ENCODE measurements at places on chromosomes 2 and 18.

GRCh38 chr18:47036298-47036874 lies 965 bp upstream of the ELOA2 start:
- peak; percentile 26 for DNase-seq

- DNase-seq, result no peak
These were observed 1.1 kb downstream of the ENOSF1 start for GRCh38 chr18:711310-711656.

GRCh38 chr2:236888794-236889780 lies 196.6 kb upstream of the COPS8 start:
- DNase-seq, result no peak

- no peak for DNase-seq
These were observed 5.3 kb downstream of the CD8A start for GRCh38 chr2:86785456-86785855.

- no peak for DNase-seq
These were observed 450.7 kb downstream of the LPIN1 start for GRCh38 chr2:12197133-12197532.

GRCh38 chr2:134462275-134462674 lies 208.4 kb downstream of the MGAT5 start:
- no peak for DNase-seq

GRCh38 chr2:134402410-134402809 lies 148.5 kb downstream of the MGAT5 start:
- no peak for DNase-seq

DNA sequence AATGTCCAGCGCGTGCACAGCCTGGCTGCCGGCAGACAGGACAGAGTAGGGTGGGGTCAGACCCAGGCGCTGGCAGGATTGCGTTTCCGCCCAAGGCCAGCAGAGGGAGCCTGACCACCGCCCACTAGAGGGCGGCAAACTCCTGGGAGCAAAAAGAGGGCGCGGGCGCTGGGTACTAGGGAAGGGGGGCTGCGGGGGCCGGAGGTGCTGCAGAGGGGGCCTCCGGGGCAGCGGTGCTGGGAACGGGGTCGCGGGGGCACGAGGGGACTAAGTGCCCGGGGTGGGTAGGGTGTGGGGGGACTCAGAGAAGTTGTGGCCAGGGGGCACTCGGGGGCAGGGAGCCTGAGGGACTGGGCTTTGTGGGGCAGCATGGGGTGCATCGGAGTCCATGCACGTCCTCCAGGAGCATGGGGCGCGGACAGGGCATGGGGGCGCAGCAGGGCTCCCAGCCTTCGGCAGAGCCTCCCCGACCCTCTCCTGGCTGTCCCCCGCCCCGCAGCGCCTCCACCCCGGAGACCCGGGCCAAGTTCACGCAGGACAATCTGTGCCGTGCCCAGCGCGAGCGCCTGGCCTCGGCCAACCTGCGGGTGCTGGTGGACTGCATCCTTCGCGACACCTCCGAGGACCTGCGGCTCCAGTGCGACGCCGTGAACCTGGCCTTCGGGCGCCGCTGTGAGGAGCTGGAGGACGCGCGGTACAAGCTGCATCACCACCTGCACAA lies 3.2 kb downstream of the TEKT4 start:
- peak; percentile 65 for DNase-seq

DNA sequence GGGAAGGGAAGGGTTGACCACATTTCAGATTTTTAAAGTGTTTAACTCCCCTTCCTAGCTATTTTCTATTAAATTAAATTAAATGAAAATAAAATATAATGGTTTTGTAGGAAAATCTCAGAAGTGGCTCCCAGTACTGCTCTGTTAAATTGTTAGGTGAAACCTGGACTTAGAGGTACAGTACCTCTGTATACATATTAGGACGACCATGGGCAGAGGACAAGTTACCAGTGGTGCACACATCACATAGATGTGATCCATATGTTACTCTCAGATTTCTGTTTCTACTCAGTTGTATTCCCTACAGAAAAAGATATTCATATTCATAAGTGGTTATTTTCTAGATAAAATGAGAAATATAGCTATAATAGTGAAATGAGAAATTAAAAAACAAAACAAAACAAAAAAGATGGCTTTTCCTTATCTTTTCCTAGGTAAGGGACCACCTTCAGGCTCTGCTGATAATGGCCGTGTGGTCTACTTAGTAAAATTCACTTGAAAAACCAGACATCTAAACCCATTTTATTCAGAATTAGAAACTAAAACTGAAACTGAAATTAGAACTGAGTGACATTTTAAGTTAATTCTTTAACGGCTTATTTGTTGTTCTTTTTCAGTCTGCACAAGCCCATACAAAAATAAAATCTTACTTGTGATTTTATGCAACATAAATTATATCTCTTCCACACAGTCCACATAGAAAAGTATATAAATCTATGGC lies 832.5 kb upstream of the CHAC2 start:
- no peak for DNase-seq

GRCh38 chr2:219119422-219120043 lies 41.1 kb downstream of the NHEJ1 start:
- no peak for DNase-seq

DNA sequence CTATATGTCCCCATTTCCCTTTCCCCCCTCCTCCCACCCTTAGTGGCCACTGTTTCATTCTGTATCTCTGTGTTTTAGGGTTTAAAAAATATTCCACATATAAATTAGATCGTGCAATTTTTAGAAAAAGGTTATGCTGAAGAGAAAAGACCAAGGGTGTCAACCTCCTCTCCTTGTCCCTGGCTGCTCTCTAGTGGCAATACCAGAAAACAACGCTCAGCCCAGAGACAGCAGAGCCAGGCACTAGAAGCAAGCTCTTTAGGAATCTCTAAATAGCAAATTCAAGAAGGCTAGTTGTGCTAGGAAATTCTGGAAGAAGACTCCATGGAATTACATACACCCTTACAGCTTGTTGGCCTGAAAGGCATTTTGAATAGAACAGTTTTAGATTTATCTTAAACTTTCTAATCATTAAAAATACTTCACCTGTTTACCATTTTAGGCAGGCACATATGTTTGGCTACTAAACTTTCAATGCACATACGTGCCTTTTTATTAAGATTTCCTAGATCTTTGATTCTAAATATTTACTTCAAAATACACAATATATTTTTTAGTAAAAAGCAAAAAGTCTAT lies 35.1 kb upstream of the RASGRP3 start:
- peak; percentile 63 for DNase-seq

- no peak for DNase-seq
These were observed 39.0 kb upstream of the CDK5R2 start for GRCh38 chr2:218920504-218920903.

GRCh38 chr2:99356853-99357252 lies 19.7 kb downstream of the EIF5B start:
- no peak for DNase-seq

GRCh38 chr2:53769318-53769945 lies 1.8 kb downstream of the CHAC2 start:
- no peak for DNase-seq

- DNase-seq, result no peak
These were observed 949.9 kb upstream of the NRXN1 start for GRCh38 chr2:51981783-51982182.

- DNase-seq, result no peak
These were observed 188.9 kb upstream of the FAM98A start for GRCh38 chr2:33788044-33788443.

- no peak for DNase-seq
These were observed 7.9 kb downstream of the RIF1 start for GRCh38 chr2:151417650-151418049.

GRCh38 chr2:54947646-54948045 lies 102.6 kb downstream of the RTN4 start:
- DNase-seq, result peak; percentile 28

DNA sequence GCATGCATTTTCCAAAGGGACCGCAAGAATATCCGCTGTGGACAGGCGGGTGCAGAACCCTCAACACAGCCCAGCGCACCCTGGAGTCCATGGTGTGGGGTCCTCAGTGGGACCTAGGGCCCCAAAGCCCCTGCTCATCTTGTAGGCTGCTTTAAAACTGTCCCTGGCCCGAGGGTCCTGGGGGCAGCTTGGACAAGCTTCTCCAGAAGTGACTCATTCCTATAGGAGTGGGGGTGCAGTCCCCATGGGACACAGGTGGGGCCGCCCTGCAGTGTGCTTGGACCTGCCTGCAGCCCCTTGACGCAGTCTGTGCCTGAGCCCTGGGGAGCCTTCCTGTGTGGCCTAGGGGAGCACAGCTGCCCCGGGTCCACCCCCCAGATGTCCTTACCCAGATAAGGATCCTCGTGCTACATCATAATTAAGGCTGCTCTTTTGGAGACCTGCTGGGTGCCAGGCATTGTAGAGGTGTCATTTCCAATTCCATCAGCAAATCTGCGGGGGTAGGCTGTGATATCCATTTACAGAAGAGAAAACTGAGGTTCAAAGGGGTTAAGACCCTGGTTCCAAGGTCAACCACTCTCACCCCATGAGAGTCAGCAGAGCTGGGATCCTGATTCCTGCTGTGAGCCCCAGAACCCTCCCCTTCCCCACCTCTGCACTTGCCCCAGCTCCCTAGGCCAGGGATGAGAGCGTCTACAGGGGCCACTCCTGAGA lies 1.7 kb upstream of the HS6ST1 start:
- no peak for DNase-seq

DNA sequence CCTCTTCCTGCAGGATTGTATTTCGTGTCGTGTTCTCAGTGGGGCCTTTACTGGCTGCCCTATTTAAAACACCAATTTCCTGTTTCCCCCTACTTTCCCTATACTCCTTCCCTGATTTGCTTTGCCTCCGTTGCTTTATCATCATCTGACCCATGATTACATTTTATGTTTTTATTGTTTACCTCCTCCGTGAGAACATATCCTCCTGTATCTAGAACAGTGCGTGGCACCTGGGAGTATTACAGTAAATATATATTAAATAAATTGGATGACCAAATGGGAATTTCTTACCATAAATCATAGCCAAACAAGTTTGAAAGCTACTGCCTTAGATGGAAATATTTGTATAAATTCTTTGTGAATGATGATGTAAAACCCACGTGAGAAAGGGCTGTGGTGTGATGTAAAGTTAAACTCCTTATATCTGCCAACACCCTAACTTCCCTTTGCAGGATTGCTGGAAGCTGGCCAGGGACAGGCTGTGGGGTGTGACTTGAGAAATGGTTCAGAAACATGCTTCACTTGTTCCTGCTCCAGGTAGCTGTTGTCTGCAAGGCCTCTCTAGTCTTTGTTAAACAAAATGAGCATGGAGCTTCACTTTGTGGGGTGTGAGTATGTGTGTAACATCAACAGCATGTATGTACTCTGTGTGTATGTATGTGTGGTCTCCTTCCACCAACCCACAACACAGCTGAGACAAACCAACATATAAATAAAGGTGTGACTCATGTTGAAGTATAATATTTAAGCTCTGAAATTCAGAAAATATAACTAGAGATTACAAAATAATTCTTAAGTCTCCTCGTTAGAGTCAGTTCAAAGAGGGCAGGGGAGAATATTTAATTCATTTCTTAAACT lies 40.3 kb downstream of the LHCGR start:
- no peak for DNase-seq

DNA sequence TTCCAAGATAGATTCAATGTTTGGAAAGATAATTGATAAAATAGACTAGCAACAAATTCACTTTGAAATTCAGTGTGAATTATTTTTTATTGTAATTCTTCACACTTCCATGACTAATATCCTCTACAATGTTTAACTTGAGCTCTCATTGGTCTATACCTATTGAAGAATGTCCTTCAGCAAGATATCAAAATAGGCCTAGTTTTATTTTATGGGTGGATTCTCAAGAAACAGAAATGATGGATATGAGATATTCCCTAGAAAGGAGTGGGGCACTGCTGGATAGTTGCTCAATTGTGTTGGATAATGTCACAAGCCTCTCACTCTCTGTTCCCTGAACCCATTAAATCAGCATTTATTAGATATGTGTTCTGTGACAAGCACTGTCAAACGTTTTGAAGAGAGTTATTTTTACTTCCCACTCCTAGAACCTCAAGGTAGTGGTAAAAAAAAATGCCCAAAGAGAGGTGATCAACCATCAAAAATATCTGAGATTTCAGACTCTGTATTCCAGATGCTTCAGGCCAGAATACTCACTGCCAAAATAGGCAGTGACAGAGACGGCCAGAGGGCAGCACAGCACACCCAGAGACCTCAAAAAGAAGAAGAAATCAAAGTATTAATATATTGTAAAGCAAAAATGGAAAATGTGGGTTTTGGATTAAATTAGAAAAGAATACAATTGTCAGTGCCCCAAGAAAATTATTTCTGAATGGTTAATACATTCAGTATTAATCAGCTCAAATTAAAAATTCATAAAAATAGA lies 87.5 kb downstream of the TRIB2 start:
- DNase-seq, result no peak

DNA sequence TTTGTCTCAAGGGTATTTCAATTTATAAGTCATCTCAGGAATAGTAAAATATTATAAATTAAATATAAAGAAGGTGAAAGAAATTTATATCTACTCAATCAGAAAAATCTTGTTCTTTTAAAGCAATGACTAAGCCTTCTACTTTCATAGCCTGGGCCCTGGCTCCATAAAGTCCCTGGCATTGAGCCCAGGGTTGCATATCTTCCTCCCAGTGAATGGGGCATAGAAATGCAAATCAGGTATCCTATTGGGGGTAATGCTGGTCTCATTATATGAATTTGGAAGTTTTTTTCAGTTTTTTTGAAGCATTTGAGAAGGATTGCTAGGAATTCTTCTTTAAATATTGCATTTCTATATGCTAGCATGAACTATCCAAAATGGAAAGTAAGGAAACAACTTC lies 73.9 kb upstream of the MC2R start:
- no peak for DNase-seq

- peak; percentile 72 for DNase-seq
These were observed 178.1 kb upstream of the PKDCC start for GRCh38 chr2:41869542-41870264.

GRCh38 chr18:79278896-79279295 lies 116.8 kb upstream of the NFATC1 start:
- DNase-seq, result no peak

DNA sequence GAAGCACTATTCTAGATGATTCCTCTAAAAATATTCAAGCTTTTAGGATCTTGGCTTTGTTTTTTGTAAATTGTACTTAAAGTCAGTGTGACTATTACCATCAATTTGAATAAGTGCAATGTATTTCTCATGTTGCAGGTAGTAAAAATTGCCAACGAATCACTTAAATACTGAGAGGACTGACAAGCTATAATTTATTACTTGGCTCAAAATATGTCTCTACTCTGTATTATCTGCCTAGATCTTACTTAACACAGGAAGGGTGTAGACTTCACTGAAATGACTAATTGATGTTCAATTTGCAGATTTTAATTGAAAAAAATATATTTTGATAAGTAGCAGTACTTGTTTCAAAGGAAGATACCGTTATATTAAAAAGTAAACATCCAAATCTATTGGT lies 202.3 kb downstream of the SLC8A1 start:
- DNase-seq, result no peak

DNA sequence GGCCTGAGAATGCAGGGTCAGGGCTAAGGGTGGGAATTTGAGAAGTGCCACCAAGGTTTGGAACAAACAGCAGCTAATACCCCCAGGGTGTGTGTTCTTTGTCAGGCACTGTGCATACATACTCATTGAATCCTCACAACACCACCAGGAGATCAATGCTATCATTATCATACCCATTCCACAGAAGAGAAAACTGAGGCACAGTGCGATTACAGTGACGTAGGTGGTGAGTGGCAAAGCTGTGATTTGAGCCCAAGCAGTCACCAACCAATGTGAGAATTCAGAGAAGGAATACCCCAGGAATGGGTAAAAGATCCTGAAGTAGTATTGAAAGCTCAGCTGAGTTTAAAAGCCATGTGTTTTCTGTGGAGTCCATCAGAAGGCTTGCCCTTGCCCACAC lies 281.6 kb upstream of the MGAT5 start:
- no peak for DNase-seq

GRCh38 chr2:82657106-82657505 lies 1802.0 kb downstream of the SUCLG1 start:
- no peak for DNase-seq
